Stimulated activated CD4-positive, alpha-beta T cell treated with anti-CD3 and anti-CD28 coated beads, Interleukin-2, amount 100 ng/mL, for 4 hours (primary cell): ENCODE measurements at places on chromosomes 7 and 10.

DNA sequence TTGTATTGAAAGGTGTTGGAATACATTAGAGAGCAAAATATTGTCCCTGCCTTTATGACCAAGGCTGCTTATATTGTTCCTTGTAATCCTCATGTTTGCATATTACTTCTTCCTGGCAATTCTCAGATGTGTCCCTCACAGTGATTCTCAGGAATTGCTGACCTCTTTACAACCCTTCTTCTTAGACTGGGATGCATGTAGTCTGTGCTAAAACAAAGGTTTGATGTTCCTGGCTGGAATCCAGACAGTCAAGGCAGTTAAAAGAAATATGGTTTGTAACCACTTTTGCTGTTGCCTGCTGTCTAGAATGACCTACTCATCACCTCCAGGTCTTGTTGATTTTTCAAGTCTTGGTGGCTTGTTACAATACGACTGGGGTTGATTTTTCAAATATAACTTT lies 367.6 kb downstream of the HGF start:
- no peak for DNase-seq

DNA sequence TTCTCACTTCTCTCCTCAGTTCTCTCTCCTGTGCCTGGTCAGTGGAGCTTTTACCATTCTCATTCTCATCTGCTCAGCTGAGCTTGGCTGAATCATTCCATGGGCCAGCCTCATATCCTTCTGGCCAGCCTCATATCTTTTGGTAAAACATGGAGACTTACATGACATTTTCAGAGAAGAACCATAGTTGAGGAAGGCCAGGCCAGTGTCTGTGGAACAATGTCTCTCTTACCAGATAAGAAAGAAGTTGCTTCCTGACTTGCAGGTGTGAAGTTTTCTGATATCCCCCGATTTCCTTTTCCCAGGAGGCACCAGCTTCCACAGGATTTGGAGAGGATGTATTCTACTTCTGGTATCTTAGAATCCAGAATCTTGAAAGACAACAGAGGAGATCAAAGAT lies 24.7 kb downstream of the ST7 start:
- DNase-seq = no peak

DNA sequence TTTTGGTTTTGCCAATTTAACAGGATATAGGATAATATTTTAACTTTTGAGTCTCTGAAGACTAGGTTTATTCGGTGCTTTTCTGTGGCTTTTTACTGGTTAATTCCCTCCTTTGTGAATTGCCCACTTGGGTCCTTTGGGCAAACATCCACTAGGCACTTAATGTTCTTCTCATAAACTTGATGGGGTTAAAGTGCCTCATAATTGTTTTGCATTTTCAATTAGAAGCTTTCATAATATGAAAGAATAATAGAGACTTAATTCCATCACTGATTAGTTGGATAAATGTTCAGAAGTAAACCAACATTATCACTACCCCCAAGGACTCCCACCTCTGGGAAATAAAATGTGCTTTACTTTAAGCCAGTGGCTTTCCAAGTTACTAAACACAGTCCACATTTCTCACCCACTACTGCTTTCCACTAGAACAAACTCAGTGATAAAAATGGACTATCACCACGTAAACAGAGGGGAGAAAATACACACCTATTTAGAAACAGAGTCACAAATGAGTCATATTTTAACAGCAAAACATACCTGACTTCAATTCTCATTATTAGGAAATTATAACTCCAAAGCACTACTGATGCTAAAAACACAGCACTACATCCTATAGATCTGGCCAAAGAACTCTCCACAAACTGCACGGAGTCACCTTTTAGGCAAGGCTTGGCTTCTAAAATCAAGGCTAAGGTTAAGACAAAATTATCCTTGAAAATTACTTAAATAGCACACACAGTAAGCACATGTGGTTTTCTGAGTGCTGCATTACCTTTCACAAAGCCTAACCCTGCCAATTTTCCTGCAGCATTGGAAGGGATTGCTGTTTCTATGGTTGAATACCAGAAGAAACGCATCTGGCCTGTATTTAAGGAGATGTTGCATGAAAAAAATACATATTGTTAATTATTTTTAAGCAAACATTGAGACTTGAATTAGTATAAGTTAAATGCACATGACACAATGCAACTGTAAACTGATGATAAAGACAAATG lies 41.2 kb downstream of the PARD3 start:
- no peak for DNase-seq

DNA sequence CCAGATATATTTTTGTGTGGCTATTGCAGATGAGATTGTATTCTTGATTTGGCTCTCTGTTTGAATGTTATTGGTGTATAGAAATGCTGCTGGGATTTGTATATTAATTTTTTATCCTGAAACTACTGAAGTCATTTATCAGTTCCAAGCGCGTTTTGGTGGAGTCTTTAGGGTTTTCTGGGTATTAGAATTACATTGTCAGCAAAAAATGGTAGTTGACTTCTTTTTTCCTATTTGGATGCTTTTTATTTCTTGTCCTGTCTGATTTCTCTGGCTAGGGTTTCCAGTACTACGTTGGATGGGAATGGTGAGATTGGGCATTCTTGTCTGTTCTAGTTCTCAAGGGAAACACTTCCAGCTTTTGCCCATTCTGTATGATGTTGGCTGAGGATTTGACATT lies 415.5 kb upstream of the CHRM2 start:
- DNase-seq = no peak

- no peak for DNase-seq
Observed at GRCh38 chr10:133378251-133379096, 588 bp upstream of the PAOX start.

GRCh38 chr7:77697535-77697831 lies 1.2 kb downstream of the RSBN1L start:
- no peak for DNase-seq

DNA sequence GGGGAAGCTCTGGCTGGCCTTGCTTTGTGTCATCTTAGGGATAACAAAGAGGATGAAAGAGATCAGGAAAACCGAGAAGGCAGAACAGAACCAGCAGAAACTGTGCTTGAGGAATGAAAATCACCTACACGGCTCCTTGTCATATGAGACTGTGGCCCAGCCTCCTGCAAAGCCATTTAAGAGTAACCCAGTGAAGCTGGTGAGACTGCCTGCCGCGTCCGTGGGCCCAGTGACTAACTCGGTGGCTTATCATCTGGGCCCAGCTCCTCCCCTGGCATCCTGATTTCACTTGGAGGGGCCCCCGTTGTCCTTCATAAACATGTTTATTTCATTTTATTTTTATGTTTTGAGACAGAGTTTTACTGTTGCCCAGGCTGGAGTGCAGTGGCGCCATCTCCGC lies 30.7 kb downstream of the HTRA1 start:
- DNase-seq = no peak

- DNase-seq = no peak
Observed at GRCh38 chr10:103802081-103802480, 53.3 kb downstream of the SH3PXD2A start.

DNA sequence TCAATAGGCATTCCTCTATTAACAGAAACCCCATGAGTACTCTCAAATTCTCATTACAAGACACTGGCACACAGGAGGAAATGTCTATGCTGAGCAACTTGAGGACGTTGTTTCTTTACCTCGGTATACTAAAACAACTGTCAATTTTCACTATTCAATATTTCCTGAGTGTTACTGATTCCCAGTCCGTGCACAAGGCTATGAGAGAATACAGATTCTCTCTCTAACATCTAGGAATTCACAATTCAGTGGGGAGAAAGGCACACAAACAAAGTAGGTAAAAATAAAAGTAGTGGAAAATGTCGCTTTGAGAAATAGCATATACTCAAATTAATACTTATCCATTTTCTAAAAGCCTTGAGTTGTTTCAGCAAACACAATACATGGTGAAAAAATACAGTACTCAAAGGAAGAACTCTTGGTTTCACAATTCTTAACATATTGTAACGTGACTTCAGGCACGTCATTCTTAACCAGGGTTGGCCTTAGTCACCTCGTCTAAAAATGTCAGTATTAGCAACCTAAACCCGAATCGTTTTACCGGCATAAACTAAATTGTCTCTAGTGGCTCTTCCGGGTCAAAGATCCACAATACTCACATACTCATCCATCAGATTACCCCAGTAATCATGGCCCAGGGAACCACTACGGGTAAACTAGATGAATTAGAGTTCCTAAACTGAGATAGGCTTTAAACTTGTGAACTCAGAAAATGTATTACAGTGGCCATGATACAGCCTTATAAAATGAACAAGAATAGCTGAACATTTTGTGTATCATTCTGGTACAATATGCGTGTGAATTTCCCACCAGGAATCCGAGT lies 1.5 kb downstream of the IPMK start:
- DNase-seq = peak; percentile 16

- no peak for DNase-seq
Observed at GRCh38 chr10:128130051-128130450, 3.8 kb upstream of the MKI67 start.

- DNase-seq = no peak
Observed at GRCh38 chr7:137485818-137486217, 142.3 kb upstream of the PTN start.

DNA sequence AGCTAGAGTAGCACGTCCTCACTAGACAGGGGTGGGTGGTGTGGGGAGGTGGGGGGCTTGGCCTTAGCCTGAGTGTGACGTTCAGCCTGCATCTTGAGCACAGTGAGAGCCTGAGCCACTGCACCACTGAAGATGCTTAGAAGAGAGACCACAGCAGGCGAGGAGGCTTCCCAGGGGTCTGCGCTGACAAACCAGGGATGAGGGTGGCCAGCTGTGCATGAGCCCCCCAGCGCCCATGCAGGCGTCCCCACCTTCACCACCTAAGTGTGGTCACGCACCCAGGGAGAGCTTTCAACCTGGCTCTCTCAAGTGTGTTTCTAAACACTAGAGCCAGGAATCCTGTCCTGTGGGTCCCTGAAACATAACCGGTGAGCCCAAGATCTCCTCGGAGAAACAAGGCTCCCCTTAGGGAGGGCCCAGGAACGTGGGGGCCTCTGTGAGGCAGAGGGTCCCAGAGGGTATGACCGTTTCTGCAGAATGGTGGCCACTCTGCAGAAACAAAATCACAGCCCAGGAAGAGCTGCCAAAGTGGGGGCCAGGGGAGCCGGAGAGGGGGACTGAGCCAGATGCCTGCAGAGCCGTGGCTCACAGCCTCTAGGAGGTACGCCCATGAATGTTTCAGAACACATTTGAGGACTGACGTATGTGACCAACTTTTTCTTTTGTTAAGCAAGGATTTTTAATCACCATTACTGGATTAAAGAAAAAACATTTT lies 85.2 kb upstream of the INSIG1 start:
- DNase-seq = no peak

GRCh38 chr10:12299222-12299965 lies 50.0 kb upstream of the CAMK1D start:
- DNase-seq = no peak

DNA sequence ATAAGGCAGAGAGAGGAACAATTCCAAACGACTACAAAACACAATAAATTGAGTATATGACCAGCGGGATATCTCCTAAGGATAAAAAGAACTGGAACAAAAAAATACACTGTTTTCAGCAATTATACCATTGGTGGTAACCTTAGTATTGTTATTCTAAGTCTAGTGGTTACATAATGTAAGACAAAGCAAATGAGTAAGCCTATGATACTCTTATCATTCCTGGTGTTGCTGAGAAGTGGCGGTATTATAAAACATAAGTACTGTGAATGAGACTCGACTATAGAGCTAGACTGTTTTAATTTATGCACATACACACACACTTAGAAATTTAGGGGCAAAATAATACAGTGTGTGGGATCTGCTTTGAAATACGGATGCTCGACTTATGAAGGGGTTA lies 107.7 kb downstream of the NRBF2 start:
- no peak for DNase-seq

- no peak for DNase-seq
Observed at GRCh38 chr7:22316914-22317313, 40.0 kb downstream of the RAPGEF5 start.

- no peak for DNase-seq
Observed at GRCh38 chr10:105759669-105760068, 1118.6 kb downstream of the SORCS3 start.

- no peak for DNase-seq
Observed at GRCh38 chr10:32393911-32394310, 47.0 kb upstream of the EPC1 start.

GRCh38 chr7:1475991-1476390 lies 16.7 kb upstream of the MICALL2 start:
- DNase-seq = no peak

DNA sequence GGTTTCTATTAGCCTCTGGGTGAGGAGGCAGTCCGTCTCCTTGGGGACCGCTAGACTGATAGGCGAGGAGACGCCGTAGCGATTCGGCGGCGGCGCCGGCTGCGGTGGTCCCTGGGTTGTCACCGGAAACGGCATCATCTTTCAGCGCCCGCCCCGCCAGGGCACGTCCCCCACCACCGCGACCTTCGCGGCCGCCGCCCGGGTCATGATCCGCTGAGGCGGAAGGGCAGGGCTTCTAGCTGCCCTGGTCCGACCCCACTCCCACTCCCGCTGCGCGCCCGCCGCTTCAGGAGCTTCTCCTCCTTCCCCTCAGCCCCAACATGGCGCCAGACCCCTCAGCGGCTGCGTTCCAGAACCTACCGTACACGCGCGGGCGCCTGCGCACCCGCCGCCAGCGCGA lies at the start of gene PAPOLB:
PAPOLB (minus strand) TSS at position 358 of the 400 bp plus-strand sequence; CDS start at position 138, 220 bp downstream.
- DNase-seq = no peak

DNA sequence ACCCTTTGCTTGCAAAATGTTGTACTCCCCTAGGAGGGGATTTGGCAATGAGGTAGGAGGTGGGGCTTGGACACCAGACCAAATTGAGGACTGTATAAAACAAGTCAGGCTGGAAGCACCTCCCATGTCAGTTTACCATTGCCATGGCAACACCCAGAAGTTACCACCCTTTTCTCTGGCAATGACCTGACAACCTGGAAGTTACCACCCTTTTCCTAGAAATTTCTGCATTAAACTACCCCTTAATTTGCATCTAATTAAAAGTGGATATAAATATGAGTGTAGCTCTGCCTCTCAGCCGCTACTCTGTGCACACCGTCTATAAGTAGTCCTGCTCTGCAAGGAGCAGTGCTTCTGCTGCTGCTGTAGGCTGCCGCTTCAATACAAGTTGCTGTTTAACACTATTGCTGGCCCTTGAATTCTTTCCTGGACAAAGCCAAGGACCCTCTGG lies 7.8 kb upstream of the BLNK start:
- no peak for DNase-seq

- no peak for DNase-seq
Observed at GRCh38 chr10:89531359-89531758, 4.0 kb downstream of the SLC16A12 start.

GRCh38 chr10:116272440-116273283 lies at the start of gene GFRA1:
Gene GFRA1 (minus strand): TSS chr10:116273206. CDS start chr10:116272029, 1,177 bp downstream.
- DNase-seq = no peak

- no peak for DNase-seq
Observed at GRCh38 chr7:159088016-159088865, 56.4 kb downstream of the VIPR2 start.
